Pericardium fibroblast (primary cell): ENCODE measurements at places on chromosomes 5 and 9. TPM values are rescaled to one million over a fixed set of nuclear protein-coding genes. Genes with fewer than 3 reads are reported as not detected.

The NR2F1-AS1 gene
- total RNA-seq: 24.2 and 28.7 TPM in 2 replicates

The LMNB1 gene
- 3.9 and 6.5 TPM in 2 replicates for total RNA-seq

The ZFR gene
- 53.7 and 57.3 TPM in 2 replicates for total RNA-seq

The ARHGEF37 gene
- 0.43 and 3.2 TPM in 2 replicates for total RNA-seq

The DEPDC1B gene
- 0.43 and 2.2 TPM in 2 replicates for total RNA-seq

The LPAR1 gene
- total RNA-seq: 87.1 and 117 TPM in 2 replicates

The SPOCK1 gene
- 35.1 and 97.0 TPM in 2 replicates for total RNA-seq

The FBXO4 gene
- 6.9 and 7.6 TPM in 2 replicates for total RNA-seq

The PDLIM4 gene
- total RNA-seq: 27.4 and 48.3 TPM in 2 replicates

The LCN1 gene
- 0.58 TPM in 1 of 2 replicates, not detected in the other for total RNA-seq

The PIP5K1B gene
- total RNA-seq: not detected in 2 replicates

The PCDHA8 gene
- 0.09 TPM in 1 of 2 replicates, not detected in the other for total RNA-seq
